ENCODE measurements at places on chromosomes 11 and 22.

DNA sequence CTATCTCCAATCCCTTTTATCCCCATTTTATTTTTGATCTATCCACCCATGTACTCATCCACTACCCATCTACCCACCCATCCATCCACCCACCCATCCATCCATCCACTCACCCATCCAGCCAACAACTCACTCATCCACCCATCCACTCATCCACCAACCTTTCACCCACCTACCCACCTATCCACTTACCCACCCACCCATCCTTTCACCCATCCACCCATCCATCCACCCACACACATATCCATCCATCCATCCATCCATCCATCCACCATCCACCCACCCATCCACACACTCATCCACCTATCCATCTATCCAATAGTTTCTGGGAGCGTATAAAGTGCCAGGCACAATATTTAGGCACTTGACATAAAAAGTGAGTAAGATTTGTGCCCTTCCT is 39.2 kb upstream of the NFAM1 start:
- no peak for DNase-seq

DNA sequence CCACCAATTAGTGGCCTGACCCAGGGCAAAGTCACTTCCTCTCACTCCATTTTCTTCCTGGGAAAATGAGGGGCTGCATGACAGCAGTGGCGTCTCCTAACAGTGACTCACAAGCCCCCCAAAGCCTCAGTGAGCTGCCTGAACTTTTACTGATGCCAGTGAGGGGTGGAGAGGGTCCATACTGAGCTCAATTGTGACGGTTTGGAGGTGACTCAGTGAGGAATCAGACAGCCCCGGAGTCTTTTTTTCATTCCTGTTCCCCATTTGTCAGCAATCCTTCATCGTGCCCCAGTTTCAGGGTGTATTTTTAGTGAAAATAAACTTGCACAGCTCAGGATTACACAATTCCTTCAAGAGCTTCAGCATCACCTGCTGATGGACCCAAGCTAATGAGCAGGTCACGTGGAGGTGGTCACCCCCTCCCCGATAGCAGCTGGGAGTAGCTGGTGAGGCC is 30.1 kb upstream of the RASD2 start:
- DNase-seq = no peak

DNA sequence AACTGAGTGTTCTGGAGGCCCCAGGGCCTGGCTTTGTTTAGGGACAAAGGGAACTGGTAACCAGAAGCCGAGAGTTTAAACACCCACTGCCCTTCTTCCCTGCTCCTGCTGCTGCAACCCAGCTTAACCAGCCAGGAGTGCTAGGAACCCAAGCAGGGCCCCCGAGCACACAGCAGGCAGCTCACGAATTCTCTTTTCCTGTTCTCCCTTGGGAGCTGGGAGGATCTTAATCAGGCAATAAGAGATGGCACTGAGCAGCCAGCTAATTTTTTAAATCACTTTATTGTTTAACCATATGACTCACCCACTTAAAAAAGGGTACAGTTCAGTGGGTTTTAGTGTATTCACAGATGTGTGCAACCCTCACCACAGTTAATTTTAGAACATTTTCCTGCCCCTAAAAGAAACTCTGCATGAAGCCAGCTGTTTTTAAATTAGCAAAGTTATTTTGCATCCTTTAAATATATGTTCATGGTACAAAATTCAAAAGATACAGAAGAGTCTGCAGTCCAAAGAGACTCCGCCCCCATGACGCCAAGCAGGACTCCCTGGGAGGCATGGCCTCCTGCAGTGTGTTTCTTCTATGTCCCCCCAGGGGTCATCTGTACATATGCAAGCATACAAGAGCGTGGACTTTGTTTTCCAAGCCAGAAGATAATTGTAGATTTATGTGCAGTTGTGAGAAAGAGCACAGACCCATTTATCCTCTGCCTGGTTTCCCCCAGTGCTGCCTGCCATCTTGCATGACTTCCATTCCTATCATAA is 18.9 kb upstream of the PPP6R3 start:
- DNase-seq = no peak

- DNase-seq = no peak
Measured at GRCh38 chr11:123184531-123184930, 10.5 kb downstream of the CLMP start.

- DNase-seq = no peak
Measured at GRCh38 chr22:44493206-44493605, 4.8 kb downstream of the RTL6 start.

DNA sequence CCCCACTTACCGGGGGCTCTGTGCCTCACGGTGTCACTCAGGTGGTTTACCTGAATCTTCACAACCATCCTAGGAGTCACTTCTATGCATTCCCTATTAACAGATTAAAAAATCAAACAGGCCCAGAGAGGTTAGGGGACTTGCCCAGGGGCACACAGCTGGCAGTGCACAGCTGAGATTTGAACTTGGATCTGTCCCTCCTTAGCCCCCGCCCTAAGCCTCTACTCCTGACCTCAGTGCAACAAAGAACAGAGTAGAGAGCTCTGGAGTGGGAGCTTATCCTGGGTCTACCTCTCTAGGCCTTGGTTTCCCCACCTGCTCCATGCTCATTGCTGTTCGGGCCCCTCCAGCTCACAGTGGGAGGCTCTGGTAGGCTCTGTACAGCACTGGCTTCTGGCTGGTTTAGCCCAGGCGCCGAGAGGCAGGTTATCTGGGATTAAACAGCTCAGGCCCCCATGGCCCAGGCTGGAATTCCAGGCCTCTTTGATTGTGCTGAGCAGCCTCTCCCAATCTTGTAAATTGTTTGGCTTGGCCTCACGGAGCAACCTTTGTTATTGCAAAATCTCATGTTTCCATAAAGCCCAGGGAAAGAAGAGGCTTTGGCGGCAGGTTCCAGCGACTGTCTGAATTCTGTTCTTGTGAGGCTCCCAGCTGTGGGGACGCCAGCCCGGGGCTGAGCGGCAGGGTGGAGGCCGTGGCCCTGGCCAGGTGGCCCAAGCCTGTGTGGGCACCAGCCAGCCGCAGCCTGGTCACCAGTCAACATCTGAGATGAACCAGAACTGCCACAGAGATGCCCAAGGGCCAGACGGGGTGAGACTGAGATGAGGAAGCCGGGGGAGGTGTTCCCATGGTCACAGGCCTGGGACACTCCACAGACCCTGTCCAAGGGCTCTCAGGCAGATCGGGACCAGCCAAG is 28.9 kb upstream of the SHISAL1 start:
- no peak for DNase-seq

GRCh38 chr11:68358416-68358815 is 46.0 kb downstream of the LRP5 start:
- no peak for DNase-seq

DNA sequence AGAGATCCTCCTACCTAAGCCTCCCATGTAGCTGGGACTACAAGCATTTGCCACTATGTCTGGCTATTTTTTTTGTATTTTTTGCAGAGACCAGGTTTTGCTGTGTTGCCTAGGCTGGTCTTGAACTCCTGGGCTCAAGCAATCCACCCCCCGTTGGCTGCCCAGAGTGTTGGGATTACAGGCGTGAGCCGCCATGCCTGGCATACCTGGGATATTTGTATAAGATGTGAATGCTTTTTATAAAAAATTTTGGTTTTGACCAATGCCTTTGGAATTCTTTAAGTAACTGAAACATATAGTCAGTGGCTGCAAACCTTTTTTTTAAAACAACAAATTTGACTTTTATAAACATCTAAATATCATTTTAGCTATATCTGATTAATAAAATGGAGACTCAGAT is 42.4 kb downstream of the ADAMTS8 start:
- DNase-seq = no peak

Data from HS-27A (cell line).